ENCODE measurements at places on chromosomes 7 and 10.

GRCh38 chr10:49628599-49628998 lies 14.8 kb downstream of the CHAT start:
- no peak for DNase-seq

GRCh38 chr10:122062831-122063674 lies 74.1 kb downstream of the TACC2 start:
- no peak for DNase-seq

GRCh38 chr10:125299461-125299860 lies 139.1 kb upstream of the CTBP2 start:
- no peak for DNase-seq

DNA sequence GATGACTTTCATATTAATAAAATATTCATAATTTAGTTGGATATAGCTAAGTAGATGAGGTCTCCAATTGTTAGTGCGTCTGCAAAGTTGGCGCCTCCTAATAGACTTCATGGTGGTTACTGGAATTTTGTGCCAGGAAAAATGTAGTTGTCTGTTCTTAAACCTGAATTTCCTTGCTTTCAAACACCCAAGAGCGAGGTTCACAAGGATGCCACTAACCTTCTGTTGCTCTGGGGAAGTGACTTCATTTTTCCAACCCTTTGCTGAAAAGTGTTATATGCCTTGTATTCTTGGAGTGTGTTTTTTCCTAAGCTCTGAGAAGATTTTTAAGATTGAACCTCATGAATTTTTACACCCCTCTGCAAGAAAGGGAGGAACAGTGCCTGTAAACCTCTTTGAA lies 98.9 kb upstream of the GLCCI1 start:
- no peak for DNase-seq

- no peak for DNase-seq
Observed at GRCh38 chr10:10677479-10677878, 340.2 kb upstream of the CELF2 start.

DNA sequence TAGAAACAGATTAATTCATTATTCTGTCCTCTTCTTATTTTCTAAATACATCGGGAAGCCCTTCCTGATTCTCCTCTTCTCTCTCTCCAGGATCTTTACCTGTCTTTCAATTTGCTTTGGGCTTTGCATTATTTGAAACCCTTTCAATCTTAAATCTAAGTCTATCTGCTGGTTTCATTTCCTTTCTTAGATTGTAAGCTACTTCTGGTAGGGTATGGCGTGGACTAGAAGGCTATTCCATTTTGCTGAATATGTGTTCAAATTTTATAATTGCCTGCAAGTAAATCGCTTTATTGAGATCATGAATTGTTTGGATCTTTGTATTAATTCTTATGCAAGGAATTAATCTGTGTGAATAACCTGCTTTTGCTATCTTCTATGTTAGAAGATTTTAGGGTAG lies 11.1 kb downstream of the STAM start:
- no peak for DNase-seq

- no peak for DNase-seq
Observed at GRCh38 chr7:43785420-43785819, 26.9 kb downstream of the BLVRA start.

DNA sequence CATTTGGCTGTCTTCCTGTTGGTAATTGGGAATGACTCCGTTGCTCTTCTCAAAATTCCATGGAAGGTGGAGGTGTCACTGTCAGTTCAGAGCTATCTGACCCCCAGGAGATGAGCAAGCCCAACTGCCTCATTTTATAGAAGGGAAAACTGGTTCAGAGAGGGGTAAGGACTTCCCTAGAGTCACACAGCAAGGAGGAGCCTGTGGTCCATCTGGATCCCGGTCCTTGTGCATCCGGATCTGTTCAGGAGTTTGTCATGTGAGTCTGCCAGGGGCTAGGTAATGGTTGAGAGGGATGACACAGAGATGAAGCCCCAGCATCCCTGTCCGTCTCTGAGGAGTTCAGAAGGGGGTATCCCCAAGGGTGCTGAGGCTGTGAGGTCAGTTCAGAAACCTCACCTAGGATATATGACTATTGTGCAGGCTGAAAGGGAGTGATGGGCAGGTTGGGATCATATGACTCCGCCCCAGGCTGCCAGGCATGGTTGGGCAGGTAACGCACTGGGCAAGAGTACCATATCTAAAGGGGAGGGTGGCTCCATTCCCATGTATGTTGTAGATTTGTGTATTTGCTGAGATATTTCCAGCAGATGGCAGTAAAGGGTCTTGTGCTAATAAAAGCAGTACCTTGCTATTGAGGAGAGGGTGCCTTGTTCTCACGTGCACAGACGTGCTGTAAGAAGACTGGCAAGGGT lies 16.0 kb upstream of the SLC29A3 start:
- DNase-seq, result no peak

- no peak for DNase-seq
Observed at GRCh38 chr10:110036640-110037039, 28.9 kb downstream of the ADD3 start.

GRCh38 chr10:132829403-132829802 lies 43.5 kb upstream of the NKX6-2 start:
- DNase-seq, result no peak

GRCh38 chr7:26404189-26404996 lies 112.7 kb downstream of the SNX10 start:
- no peak for DNase-seq

- no peak for DNase-seq
Observed at GRCh38 chr7:55917771-55918170, 30.5 kb downstream of the ZNF713 start.

- DNase-seq, result no peak
Observed at GRCh38 chr10:77894058-77894457, 32.5 kb downstream of the DLG5 start.
